Osteocyte (in vitro differentiated cells): ENCODE measurements at places on chromosomes 11 and 22. TPM values are rescaled to one million over a fixed set of nuclear protein-coding genes. Genes with fewer than 3 reads are reported as not detected.

Gene LINC01488
- not detected in 2 replicates for total RNA-seq

Gene LYVE1
- 1.5 and 2.1 TPM in 2 replicates for total RNA-seq

Gene GGT5
- 136 and 150 TPM in 2 replicates for total RNA-seq

Gene TMEM191C
- total RNA-seq, result 1.2 and 2.1 TPM in 2 replicates

Gene CNIH2
- total RNA-seq, result 3.8 and 5.0 TPM in 2 replicates

- no peak for DNase-seq
Observed at GRCh38 chr11:14537134-14537599, 17.0 kb upstream of the PSMA1 start.

Gene OR52M1
- total RNA-seq, result not detected in 2 replicates

Gene CHST1
- 0.16 and 0.67 TPM in 2 replicates for total RNA-seq

DNA sequence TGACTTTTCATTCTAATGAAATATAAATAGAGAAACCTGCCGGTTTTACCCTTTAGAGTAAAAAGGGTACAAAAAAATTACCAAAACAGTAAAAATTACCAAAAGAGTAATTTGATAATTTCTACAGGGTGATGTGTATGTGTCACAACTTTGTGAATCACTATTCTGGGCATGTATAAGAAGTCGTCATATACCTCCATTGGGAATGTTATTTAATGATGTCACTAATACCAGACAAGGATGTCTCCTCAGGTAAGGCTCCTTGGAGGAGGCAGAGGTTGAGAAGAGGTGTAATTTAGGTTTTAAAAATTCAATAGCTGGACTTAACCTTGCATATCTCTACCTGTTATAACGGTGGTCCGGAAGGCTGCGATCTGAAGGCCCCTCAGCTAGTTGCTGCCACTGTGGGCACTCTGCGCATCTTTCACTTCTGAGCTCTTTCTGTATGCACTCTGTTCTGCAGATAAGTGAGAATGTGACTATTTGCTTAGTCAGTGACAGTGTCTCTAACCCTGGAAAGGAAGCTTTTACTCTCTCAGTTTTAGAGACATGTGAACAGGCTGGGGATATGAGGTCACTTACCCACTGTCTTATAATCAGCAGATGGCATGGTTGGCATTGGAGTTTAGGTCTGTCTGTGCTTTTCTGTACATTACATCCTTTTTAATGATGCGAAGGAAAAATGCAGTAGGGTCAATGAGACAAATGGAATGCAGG is 987 bp upstream of the NCR3LG1 start:
- DNase-seq, result no peak

GRCh38 chr11:75433443-75433842 is 440 bp upstream of the KLHL35 start:
- DNase-seq, result no peak

DNA sequence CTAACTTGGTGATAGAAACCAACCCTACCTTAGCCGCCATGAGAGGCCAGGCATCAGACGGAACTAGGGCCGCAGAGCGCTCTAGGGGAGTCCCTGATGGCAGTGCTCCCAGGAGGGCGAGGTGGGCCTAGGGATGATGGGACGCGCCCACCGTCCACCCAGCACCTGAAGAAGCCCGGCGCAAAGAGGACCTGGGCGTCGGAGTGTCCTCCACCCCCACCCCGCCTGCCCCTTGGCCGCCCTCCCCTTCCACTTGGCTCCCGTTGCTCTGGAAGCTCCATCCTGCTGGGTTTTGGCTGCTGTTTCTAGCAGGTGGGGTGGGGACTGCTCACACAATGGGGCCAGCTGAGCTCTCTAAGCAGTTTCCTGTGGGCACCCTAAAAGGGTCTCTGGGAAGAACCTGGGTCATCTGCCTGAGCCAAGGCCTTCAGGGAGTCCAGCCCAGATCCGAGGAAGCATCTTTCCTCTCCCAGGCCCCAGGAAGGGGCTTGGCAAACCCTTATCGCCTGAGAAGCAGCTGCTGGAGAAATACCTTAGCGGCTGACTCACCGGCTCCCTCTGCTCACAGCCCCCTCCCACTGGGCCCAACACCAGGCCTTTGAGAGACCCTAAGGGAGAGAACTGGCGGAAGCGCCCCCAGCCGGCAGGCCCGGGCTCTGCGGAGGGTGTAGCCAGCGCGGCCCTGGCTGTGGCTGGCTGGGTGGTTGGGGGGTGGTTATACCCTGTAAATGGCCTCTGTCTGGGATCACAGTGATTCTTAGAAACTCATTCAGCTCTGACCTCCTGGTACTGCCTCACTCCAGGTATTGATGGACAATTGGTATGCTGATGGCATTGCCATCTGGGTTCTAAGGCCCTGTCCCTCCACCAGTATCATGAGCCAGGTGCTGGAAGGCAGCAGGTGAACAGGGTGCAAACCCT is 19.3 kb downstream of the CREB3L1 start:
- DNase-seq, result peak; percentile 90

Gene SCYL1
- 103 and 104 TPM in 2 replicates for total RNA-seq

GRCh38 chr11:108589136-108589535 is 4.4 kb downstream of the EXPH5 start:
- DNase-seq, result no peak

GRCh38 chr22:20130731-20131596 is 640 bp upstream of the ZDHHC8 start:
- DNase-seq, result peak; percentile 91

DNA sequence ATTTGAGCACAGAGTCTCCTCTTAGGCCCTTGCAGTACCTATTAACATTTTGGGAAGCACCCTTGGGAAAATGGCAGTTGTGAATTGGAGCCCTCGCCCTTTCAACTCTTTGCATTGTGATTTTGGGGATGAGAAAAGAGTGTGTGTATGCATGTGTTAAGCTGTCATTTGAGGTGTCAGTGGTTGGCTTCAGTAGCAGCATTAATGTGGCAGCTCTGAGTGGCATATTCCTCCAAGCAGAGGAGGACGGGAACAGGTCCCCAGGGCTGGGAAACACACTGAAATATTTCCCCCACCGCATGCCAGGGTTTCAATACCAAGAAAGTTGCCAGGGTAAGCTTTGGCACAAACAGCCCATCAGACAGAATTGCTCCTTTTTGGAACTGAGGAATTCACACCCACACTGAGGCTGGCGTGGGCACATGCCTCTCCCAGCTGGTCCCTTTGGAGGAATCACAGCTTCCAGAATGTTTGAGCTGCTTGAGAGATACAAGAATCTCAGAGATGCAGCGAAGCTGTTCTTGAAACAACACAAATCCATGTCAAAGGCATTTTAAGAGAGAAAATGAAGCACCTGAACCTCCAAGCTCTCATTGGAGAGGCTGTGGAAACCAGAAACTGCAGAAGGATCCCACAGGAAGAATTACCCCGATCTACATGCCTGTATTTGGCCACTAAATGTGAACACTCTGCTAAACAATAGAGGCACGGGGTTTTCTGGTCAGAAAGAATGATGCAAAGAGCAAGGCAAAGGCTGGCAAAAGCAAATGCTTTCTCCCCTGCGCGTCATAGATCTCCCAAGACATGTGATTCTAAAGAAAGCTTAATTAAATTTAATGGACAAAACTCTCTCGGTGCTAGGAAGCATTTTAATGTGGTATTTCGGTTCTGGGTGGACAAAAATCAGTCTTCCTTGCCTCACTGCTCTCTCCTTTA is 67.2 kb upstream of the RCN1 start:
- no peak for DNase-seq

DNA sequence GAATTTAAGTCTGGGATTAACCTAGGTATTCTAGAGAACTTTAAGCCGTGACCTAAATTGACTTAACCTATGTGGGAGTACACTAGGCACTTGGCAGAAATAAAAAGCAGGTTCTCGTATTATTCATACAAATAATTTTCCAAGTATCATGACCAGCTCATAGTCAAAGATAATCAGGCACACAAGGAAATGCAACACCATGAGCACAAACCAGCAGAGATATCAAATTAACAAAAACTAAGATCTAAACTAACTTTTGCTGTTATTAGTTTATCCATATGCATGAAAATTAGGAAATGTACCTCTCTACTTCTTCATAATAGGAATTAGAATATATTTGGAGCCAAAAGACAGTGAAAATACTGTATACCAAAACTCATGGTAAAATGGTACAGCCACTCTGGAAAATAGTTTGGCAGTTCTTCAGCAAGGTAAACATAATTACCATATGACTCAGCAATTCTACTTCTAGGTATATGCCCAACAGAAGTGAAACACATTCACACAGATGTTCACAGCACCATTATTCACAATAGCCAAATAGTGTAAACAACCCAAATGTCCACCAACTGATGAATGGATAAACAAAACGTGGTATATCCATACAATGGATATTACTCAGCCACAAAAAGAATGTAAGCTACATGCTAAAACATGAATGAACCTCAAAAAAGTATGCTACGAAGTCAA is 154.1 kb downstream of the ENTHD1 start:
- DNase-seq, result no peak

Gene HOATZ
- total RNA-seq, result not detected in 2 replicates

- no peak for DNase-seq
Observed at GRCh38 chr22:50247748-50248147, 2.9 kb upstream of the TUBGCP6 start.

Gene PLAAT5
- not detected in 2 replicates for total RNA-seq

DNA sequence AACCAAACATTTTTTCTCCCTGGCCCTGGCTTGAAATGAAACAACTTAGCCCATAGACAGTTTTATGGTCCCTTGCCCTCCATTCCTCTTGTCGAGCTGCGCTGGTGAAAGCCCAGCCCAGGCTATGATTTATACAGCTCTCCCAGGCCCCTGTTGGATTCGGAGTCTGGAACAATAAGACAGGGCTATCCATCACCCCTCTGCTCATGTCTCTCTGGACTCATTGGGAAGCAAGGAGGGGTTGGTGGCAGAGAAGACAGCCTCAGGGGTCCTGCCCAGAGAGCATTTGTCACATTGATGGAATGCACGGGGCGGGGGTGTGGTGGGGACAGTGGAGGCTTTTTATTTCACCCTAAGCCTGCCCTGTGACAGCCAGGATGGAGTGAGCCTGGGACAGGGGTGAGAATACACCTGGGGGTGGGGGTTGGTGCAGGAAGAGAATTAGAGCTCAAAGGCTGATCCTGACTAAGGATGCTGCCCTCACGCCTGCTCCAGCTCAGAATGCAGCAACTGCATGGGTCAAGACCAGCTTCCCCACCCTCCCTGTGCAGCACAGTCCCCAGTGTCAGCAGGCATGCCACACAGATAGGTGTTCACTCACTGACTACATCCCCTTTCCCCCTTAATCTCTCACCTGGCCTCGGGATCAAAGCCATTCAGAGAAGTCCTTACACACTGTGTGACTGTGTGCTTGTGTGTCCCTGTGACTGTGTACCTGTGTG is 10.0 kb upstream of the PKNOX2 start:
- no peak for DNase-seq

GRCh38 chr11:74325649-74326645 is 14.5 kb upstream of the P4HA3 start:
- DNase-seq, result no peak

Gene SLC15A3
- 11.6 and 14.6 TPM in 2 replicates for total RNA-seq

Gene PANX3
- total RNA-seq, result not detected in 2 replicates

- peak; percentile 80 for DNase-seq
Observed at GRCh38 chr22:22408731-22409696, 99.5 kb downstream of the ZNF280B start.

- DNase-seq, result no peak
Observed at GRCh38 chr11:67356864-67357561, 3.7 kb upstream of the POLD4 start.

Gene FAR1
- 50.8 and 59.4 TPM in 2 replicates for total RNA-seq

DNA sequence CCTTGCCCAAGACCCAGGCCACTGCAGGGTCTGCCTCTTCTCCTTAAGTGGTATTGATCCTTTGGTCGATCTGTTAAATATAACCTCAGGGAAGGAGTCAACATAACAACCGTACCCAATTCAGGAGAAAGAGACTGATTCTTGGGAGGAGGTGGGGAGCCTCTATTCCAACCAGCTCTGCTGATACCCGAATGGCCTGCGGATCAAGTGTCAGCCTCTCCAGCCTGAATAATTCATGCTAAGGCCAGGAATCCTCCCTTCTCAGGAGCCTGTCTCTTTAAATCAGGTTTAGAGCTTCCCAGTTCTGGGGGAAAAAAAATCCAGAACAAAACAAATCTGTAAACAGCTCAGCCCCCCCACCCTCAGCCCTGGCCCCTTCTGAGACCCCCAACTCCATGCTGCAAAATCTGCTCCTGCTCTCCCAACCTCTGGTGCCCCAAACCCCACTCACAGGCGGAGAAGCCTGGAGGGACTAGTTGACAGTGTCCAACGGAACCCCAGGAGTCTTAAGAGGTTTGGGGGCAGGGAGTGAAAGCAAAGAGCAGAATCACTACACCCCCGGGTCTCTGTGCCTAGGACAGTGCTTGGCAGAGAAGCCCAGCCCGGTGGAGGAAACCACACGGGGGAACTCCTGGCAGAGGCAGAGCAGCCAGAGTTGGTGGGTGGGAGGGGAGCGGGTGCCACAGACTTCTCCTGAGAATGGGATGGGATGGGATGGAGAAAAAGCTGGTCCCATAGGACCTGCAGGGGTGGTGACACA is 863 bp upstream of the TPBGL start:
- no peak for DNase-seq

GRCh38 chr11:119885861-119886567 is 157.0 kb upstream of the NECTIN1 start:
- no peak for DNase-seq

- DNase-seq, result no peak
Observed at GRCh38 chr11:13695886-13696285, 27.4 kb downstream of the FAR1 start.
